ENCODE measurements at places on chromosomes 6 and 20. TPM values are rescaled to one million over a fixed set of nuclear protein-coding genes. Genes with fewer than 3 reads are reported as not detected.

The EDN3 gene
- not detected for total RNA-seq

The PRICKLE4 gene
- total RNA-seq: not detected

The KCNS1 gene
- not detected for total RNA-seq

The ULBP1 gene
- total RNA-seq: 0.04 TPM

The RPP21 gene
- total RNA-seq: 53.1 TPM

- peaks cover 6% of the 10 kb centered on the region for H3K27me3 ChIP-seq
- no peak overlapping the region for H3K4me3 ChIP-seq
- H3K36me3 ChIP-seq: no peaks in the 10 kb centered on the region
- H3K27ac ChIP-seq: no peak overlapping the region
- H3K4me1 ChIP-seq: peaks cover 33% of the 10 kb centered on the region
Measured at GRCh38 chr20:37567331-37567665, 39.6 kb upstream of the BLCAP start.

- H3K4me3 ChIP-seq: no peak overlapping the region
- DNase-seq: no peak
- no peaks in the 10 kb centered on the region for H3K36me3 ChIP-seq
- H3K4me1 ChIP-seq: peaks cover 7% of the 10 kb centered on the region
- H3K27ac ChIP-seq: no peak overlapping the region
Measured at GRCh38 chr6:167442245-167442644, 117.4 kb downstream of the TTLL2 start.

- DNase-seq: no peak
- H3K27ac ChIP-seq: no peak overlapping the region
- H3K36me3 ChIP-seq: peaks cover 48% of the 10 kb centered on the region
- H3K4me3 ChIP-seq: no peak overlapping the region
Measured at GRCh38 chr6:3287308-3287707, 28.6 kb downstream of the PSMG4 start.

DNA sequence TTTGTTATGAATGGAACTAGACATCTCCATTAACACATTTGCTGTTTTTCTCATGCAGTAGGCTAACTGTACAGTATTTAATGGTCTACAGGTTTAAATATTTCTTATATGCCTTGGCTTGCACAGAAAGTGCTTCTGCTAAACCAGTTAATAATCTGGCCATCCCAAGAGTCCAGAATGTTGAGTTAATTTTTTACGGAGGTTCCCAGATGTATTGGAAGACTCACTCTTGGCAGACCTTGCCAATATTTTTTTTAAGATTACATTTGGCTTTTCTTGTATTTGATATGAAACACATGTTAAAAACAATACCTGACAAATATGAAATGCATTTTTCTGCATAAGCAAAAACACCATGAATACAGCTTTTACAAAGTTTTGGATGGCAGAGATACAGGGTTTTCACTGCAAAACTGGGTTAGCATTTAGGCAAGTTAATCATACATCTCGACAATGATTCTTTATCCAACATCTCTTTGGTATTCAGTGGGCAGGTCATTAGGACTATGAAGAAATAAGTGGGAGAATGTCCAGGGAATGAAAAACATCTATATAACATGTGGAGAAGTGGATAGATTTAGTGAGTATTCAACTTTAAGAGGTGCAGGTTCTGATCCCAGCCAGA lies 94.0 kb downstream of the SGK1 start:
- H3K4me3 ChIP-seq: no peak overlapping the region
- no peak for DNase-seq
- no peaks in the 10 kb centered on the region for H3K36me3 ChIP-seq
- no peak overlapping the region for H3K27ac ChIP-seq
- no peaks in the 10 kb centered on the region for H3K27me3 ChIP-seq

GRCh38 chr6:167235005-167235404 lies 56.1 kb upstream of the UNC93A start:
- no peak overlapping the region for H3K27ac ChIP-seq
- no peak for DNase-seq
- no peak overlapping the region for H3K4me3 ChIP-seq

GRCh38 chr6:154513601-154514320 lies 3.3 kb upstream of the CNKSR3 start:
- no peak for DNase-seq
- H3K4me1 ChIP-seq: peaks cover 12% of the 10 kb centered on the region
- no peaks in the 10 kb centered on the region for H3K36me3 ChIP-seq
- no peaks in the 10 kb centered on the region for H3K27me3 ChIP-seq
- H3K27ac ChIP-seq: no peak overlapping the region
- H3K4me3 ChIP-seq: no peak overlapping the region
